Stimulated activated CD4-positive, alpha-beta T cell treated with anti-CD3 and anti-CD28 coated beads, TNF-alpha, amount 100 ng/mL, for 48 hours (primary cell): ENCODE measurements at places on chromosomes 7 and 10.

DNA sequence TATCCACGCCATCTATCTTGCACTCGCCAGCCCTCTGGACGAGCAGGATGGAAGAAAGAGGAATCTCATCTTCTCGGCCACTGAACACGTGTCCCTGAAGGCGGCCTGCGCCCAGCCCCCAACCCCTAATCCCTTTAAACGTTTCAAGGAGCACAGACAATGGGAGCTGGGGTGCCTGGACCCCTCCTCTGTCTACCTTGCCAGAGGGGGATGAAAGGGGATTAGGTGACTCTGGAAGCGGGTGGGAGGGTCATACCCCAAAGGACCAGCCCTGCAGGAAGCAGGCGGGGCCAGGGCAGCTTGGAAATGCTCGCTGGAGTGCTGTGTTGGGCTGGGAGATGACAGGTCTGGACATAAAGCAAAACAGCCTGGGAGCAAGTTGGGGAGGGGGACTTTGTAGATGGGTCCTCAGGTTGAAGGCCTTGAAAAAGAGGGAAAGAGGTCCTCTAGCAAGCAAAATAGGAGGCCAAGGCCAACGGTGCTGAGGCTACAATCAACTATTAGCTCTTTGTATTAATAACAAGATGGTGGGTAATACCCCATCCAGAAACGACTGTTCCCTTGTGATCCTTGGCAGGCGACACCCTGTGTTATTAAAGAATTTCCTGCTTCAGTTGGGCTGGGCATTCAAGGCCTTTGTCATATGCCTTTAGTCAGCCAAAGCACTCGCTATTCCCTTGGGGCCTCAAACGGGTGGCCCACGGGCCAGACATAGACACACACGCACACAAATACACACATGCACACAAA lies 126.5 kb upstream of the UNC5B start:
- no peak for DNase-seq

DNA sequence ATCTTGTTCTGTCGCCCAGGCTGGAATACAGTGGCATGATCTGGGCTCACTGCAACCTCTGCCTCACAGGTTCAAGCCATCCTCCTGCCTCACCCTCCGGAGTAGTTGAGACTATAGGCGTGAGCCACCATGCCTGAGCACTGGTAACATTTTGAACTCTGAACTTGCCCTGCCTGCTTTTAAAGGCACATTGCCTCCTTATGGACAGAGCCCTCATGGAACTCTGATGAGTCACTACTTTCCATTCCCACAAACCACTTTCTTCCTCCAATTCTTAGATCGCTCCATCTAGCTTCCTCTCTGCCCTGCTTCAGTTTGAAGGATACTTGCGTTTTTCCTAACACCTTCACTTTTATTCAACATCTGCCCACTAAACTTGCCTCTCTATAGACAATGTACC lies 38.1 kb downstream of the PRPS1L1 start:
- no peak for DNase-seq

DNA sequence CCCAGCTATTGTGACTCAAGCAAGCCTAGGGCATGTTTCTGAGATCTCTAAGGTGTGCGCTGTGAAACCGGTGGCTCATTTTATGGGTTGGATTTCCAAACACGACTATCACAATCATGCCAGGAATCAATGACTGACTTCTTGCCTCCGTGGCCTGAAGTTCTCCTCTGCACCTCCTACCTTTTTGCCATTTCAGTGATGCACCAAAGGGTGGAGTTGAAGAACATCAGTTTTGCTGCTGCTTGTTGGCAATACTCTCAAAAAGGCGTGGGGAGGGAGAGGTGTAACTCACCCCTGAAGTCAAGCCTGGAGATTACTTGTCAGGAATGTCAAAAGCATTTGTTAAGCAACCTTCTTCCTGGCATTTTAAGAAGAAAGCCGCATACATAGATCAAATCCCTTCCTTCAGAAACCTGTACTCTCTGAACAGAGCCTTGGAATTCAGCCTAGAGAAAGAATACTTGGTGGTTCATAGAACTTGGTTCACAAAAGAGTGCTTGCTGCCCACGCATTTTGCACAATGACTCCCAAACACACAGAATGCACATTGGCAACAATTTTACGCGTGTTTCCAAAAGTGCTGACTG lies 41.0 kb downstream of the KIAA1217 start:
- no peak for DNase-seq

DNA sequence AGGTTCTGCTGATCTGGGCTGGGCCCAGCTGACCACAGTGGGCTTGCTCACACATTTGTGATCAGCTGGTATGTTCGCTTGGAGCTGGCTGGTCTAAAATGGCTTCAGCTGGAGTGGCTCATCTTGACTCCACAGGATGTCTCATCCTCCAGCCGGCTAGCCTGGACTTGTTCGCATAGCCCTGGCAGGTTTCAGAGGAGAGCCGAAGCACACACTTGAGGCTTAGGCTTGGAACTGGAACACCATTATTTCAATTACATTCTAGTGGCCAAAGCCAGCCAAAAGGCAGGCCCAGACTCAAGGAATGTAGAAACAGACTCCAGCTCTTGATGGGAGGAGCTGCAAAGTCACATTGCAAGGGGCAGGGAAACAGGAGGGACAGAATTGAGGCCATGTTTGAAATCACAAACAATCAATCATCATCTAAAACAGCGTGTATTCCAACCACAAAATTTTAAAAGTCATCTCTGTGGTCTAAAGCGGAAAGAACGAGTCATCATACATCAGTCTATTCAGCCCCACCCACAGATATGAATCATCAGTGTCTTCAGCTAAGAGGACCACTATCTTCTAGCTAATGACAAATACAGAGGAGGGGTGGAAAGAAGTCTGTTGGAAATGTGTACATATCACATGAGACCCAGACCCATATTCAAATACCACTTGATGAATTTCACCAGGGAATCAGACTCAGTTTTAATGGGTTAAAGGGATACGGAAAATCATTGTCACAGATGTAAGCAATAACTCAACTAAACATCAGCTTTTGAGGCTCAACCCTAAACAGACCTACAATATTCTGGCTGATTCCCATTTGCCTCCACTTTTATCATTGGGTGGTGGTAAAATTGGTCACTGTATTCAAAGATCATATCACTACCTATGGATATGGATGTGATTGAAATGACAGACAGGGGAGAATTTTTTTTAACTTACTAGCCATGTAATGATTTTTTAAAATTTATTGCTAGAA lies 139.0 kb upstream of the MKLN1 start:
- peak; percentile 22 for DNase-seq

GRCh38 chr10:48657416-48657815 lies 27.3 kb upstream of the WDFY4 start:
- no peak for DNase-seq

DNA sequence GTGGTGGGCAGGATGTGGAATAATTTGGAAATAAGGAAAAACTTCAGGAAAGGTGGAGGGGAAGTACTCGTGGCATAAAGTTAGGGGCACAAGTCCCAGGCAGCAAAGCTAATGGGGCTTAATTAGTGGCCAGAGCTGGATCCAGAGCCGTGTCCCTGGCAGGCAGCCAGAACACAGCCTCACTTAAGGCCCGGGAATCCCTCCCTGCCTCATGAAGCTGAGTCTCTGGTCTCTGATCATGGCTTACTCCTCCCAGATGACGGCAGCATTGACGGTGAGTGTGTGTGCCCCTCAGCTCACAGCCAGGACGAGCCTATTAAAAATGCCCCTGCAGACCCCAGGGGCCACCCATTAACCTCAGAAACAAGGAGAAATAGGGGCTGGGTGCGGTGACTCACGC lies 48.2 kb upstream of the NPTX2 start:
- no peak for DNase-seq

DNA sequence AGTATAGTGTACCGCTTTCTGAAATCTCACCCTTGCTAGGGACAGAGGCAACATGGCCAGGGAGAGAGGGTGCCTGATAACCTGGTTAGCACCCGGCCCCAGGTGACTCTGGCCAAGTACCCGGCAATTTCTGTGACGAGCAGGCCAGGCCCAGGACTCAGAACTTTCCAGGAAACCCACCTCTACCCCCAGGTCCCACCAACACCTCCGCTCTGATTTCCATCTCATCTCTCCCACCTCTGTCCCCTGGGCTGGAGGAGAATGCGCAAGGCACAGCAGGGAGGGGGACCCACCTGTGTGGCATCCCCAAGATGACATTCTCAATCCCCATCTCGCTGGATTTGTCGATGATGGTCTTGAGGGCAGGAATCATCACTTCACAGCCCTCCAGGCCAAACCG lies 11.6 kb downstream of the OGDHL start:
- no peak for DNase-seq

- DNase-seq: no peak
These were observed 136.0 kb downstream of the EPC1 start for GRCh38 chr10:32211046-32211363.

- no peak for DNase-seq
These were observed 1.1 kb upstream of the ICA1 start for GRCh38 chr7:8263048-8263447.

GRCh38 chr7:18154726-18155125 lies 127.1 kb upstream of the PRPS1L1 start:
- DNase-seq: no peak

GRCh38 chr7:118793582-118793981 lies 569.1 kb downstream of the ANKRD7 start:
- DNase-seq: no peak

GRCh38 chr7:131489196-131489595 lies 67.2 kb downstream of the PODXL start:
- no peak for DNase-seq

GRCh38 chr10:95628786-95629185 lies 27.7 kb downstream of the ALDH18A1 start:
- DNase-seq: no peak

- DNase-seq: peak; percentile 14
These were observed 83.8 kb downstream of the BMS1 start for GRCh38 chr10:42866115-42866995.

DNA sequence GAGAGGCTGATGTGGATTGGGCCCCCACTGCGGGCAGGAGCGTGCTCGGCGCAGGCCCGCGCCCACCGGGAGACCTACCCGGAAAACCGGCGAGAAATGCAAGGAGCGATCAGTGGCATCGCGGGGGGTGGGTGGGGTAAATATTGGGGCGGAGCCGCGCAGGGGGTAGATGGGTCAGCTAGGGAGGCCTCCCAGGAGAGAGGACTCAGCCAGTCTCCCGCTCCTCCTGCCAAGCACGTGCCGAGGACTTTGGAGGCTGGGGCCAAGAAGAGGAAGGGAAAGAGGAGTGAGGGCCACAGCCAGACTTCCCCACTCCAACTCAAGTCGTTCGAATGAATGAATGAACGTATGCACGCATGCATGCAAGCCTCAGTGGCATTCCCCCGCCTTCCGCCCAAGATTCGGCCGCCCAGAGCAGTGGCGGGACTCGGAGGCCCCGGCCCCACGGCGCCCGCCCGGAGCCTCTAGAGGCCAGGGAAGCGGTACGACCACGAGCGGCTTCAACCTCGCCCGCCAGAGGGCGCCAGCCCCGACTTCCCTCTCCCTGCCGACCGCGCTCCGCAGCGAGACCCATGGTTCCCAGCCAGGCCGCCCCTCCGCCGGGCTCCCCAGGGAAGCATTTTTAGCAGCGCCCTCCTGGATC lies 3.6 kb downstream of the NPM3 start:
- DNase-seq: peak; percentile 67
